ENCODE measurements at places on chromosomes 13 and 19.

GRCh38 chr13:103557878-103558277 lies 491.7 kb upstream of the SLC10A2 start:
- no peak for DNase-seq

- DNase-seq, result no peak
Measured at GRCh38 chr13:31038834-31039552, 106.5 kb downstream of the TEX26 start.

DNA sequence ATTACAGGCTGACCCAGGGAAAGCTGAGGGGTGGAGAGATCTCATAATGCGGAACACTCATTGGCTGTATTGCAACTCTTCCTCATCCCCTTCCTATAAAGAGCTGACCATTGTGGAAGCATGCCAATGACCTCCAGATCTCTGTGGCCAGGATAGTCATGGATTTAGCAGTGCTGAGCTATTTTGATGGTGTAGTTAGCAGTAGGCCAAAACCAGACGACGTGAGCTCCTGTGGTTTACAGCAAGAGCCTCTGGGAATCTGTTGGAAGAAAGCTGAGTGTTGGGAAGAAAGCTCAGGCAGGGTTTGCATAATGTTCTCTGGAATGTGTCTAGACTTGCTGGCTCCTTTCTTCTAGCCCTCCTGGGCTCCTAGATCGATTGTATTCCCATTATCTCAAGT lies 187.5 kb upstream of the GPC6 start:
- no peak for DNase-seq

DNA sequence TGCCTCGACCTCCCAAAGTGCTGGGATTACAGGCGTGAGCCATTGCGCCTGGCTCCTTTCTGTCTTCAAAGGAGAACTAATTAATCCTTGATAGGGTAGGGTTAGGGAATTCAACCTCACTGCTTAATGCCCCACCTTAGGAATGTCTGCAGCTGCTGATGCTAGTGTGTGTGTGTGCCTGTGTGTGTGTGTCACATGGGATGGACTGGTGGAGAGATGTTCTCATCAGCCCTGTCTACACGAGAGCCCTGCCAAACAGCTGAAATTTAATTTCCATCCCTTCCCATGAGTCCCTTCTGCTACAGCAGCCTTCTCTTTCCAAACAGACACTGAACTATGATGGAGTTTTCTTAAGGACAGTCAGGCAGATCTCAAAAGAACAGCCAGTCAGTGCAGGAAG lies 46.5 kb upstream of the CLDN10 start:
- no peak for DNase-seq

DNA sequence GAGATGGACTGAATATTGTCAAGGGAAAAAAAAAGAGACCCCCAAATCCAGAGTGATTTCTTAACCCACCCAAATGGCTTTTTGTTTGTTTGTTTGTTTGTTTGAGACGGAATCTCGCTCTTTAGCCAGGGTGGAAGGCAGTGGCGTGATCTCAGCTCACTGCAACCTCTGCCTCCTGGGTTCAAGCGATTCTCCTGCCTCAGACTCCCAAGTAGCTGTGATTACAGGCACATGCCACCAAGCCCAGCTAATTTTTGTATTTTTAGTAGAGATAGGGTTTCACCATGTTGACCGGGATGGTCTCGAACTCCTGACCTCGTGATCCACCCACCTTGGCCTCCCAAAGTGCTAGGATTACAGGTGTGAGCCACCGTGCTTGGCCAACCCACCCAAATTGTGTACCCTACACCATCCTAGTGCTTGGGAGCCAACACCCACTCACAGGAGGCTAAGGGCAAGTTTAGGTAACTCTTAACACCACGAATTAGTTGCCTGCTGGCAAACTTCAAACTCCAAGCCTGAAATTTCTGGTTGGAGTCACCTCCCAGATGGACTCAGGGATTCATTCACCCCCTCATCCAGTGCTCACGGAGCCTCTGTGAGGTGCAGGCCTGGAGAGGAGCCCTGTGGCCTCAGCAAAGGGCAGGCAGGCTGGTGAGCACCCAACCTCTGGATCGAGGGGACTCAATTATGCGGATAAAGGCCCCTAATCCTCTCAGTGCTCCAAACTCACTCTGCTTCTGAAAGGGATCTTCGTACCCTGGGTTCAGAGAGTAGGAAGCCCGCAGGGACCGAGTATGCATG lies 37.6 kb downstream of the ACTN4 start:
- DNase-seq, result no peak

DNA sequence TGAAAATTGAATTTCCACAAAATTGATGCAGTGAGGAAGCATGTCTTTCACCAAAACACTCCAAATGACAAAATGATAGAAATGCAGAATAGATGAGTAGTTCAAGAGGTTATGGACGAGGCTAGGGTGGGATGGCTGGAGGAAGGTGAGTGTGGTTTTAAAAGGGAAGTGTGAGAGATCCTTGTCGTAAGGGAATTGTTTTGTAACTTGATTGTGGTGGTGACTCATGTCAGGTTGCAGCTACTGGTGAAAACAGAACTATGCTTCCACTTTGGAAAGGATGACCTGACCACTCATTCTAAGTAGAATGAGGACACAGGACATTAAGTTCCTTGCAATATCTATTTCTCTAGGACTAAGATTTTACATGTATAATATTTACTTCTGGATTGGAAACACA lies 345.7 kb downstream of the MTUS2 start:
- no peak for DNase-seq

GRCh38 chr19:11495481-11495880 lies 10.2 kb downstream of the ZNF653 start:
- no peak for DNase-seq

- DNase-seq, result no peak
Measured at GRCh38 chr13:101695870-101696516, 243.5 kb downstream of the ITGBL1 start.

GRCh38 chr13:73687929-73688328 lies 446.3 kb downstream of the KLF12 start:
- DNase-seq, result no peak

DNA sequence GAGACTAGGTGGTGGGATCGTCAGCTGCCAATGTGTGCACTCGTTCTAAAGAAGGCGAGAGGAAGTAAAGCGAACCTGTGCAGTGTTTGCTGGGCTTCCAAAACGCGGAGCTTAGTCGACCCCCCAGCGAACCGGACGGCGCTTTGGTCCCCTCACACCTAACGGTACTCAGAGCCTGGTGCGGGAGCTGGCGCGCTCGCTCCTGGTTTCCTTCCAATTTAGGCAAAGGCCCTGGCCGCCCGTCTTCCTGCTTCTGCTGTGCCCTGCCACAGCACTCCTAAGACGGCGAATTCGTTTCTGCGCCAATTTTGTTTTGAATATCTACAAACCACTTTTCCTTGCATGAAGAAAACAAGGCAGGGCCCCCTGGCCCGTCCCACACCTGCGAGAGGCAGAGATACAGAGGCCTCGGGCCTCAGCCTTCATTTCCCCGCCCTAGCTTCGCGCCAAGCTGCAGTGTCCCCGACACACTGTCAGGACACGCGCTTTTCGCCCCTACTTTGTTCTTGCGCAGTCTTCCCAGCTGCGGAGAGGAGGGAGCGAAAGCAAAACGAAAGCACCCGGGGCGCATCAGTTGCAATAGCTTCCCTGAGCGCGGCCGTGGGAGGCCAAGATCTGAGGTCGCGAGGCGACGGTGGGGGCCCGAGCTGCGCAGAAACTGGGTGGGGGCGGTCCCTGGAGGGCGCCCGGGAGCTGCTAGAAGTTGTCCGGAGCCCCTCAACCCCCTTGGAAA lies 111.9 kb downstream of the KCNRG start:
- DNase-seq, result peak; percentile 58

- no peak for DNase-seq
Measured at GRCh38 chr19:56838909-56839651, 1.4 kb downstream of the PEG3 start.

DNA sequence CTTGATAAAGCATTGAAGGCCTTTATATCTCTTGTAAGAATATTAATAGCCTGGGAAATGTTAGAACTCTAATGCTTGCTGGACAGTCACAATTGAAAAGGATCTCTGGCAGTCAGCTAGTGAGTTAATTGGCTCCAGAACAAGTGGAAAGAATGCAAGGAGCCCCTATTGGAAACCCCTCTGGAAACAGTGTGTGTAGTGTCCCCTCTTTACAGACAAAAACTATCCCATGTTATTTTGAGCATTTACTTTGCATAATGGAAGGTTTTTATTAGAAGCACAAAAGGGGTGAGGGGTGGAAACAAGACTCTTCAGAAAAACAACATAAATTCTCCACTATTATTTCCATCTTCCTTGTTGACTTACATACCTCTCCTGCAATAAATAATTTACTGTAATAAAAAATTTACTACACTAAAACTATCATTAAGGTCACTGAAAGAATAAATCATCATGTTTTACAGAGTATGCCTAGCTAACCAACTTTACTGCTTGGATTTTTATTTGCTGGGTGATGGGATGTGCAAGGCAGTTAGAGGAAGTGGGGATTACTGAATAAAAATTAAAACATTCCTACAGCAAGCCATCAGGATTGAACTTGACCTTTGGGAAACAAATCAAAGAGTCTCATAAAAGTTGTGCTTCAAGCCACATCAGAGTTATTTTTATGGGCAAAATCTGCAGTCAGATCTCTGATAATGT lies 610.4 kb downstream of the TBC1D4 start:
- DNase-seq, result no peak

- no peak for DNase-seq
Measured at GRCh38 chr13:33353210-33353609, 67.7 kb upstream of the STARD13 start.

DNA sequence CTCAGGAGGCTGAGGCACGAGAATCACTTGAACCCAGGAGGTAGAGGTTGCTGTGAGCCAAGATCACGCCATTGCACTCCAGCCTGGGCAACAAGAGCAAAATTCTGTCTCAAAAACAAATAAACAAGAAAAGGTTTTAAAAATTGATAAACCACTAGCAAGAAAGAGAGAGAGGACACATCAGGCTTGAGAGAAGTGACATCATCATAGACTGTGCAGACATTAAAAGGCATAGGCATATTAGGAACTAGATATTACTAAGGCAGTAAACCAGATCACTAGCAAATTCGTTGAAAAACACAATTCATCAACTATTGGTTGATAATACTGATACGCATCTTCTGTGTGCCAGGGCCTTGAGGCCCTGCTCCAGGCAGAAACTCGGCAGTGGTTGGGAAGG lies 7.7 kb downstream of the A1BG start:
- DNase-seq, result no peak

GRCh38 chr13:104571161-104571892 lies 1505.1 kb upstream of the SLC10A2 start:
- DNase-seq, result peak; percentile 75

DNA sequence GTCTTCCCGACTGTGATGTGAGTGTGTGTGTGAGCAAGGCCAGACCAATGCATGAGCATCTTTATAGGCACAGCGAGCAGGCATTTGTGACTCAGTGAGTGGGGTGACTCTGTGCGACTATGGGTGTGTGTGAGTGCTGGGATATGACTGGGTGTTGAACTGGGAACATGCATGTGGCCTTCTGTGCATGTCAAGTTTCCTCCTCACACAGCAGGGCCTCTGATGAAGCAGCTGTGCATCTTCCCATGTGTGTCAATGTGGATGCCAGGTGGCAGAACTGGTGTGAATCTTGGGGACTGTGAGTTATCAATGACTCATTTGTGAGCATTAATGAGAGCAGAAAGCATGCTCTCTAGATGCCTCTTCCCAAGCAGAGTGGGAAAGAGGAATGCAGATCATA lies 12.1 kb upstream of the LGALS14 start:
- DNase-seq, result no peak

GRCh38 chr13:74246487-74246886 lies 112.3 kb upstream of the KLF12 start:
- DNase-seq, result no peak

GRCh38 chr13:107124129-107124718 lies 556.3 kb upstream of the ARGLU1 start:
- no peak for DNase-seq

- DNase-seq, result peak; percentile 91
Measured at GRCh38 chr19:1875646-1876495, 9.4 kb downstream of the ABHD17A start.

GRCh38 chr13:76164290-76164689 lies 528.2 kb downstream of the LMO7 start:
- DNase-seq, result no peak

DNA sequence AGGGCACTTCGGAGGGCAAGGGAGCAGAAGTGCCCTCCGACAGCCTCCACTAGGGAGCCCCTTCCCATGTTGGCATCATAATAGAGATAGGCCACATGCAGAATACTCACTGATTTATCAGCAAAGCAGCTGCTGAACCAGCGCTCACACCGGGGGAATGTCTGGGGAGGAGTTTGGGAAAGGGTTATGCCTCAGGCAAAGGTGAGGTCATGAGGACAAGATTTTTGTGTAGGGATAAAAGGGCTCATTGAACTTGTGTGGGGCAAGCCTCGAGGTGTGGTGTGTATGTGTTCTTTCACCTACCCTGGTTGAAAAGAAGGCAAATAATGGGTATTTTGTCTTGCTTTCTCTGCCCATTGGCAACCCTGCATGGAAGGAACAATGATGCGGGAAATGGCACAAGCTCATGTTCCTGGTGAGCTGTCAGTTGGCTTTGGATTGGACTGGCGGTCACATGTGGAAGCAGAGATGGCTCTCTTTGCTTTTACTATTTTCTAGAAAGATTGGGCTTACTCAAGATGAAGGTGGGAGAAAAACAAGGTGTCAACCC lies 39.1 kb upstream of the SLC7A9 start:
- DNase-seq, result no peak

GRCh38 chr19:6687114-6687513 lies 17.2 kb upstream of the TNFSF14 start:
- DNase-seq, result no peak

DNA sequence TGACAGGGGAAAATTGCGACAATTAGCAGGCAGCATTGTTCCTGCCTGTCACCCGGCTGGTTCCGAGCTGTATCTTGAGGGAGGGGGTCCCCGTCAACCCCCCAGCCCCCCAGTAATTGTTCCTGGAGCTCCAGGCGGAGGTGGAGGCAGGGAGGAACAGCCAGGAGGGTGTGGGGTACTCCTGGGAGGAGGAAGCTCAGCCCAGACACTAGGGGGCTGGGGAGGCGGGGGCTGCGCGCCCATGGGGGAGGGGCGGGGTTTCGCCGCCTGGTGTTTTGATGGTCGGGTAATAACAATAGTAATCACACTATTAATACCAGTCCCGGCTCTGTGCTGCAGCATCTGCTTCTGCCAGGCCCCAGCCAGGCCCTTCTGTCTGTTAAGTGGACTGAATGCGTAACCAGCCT lies 8.6 kb downstream of the NPAS1 start:
- DNase-seq, result peak; percentile 61

GRCh38 chr19:48274173-48274572 lies 4.3 kb downstream of the ZNF114 start:
- no peak for DNase-seq

GRCh38 chr13:78593652-78594455 lies 9.5 kb downstream of the POU4F1 start:
- DNase-seq, result peak; percentile 73

All from H9 (cell line).